ENCODE measurements at places on chromosomes 3 and 15. TPM values are rescaled to one million over a fixed set of nuclear protein-coding genes. Genes with fewer than 3 reads are reported as not detected.
A peak's percentile ranks its signal among the peaks of the same experiment; 100 is the strongest.

The IMPG2 gene
- total RNA-seq = 0.13 TPM

GRCh38 chr3:97778152-97778551 lies 13.6 kb downstream of the ARL6 start:
- H3K27me3 ChIP-seq = no peaks in the 10 kb centered on the region
- H3K4me3 ChIP-seq = no peak overlapping the region
- H3K4me1 ChIP-seq = no peaks in the 10 kb centered on the region
- DNase-seq = no peak

DNA sequence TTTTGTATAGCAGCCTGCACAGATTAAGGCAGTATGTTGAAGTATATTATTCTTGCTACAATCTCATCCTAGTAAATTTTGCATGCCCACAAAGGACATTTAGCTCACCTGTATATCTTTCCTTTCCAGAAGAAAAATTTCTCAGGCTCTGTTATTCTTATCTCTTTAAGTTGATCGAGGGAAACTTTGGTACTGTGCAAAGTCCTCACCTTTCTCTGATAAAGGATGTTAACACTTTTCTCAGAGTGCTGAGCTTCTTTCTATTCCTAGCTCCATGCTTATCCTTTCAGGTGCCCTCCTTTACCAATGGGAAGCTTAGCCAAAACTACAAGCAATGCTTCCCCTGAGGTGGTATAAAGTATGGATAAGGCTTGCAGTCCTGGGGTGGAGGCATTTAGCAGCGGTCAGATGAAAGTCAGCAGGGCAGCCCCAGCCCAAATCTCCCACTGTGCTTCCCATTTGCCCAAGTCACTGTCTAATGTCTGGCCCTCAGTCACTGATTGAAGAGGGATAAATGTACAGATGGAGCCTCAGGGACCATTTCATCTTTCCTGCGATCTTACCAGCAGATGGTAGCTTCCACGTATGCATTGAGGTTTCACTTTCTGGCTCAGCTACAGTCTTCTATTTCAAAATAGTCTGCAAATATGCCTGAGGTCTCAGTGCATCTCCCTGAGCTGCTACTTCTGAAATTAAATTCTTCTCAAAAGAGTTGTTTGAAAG lies 127.8 kb upstream of the P2RY1 start:
- DNase-seq = no peak
- peaks cover 8% of the 10 kb centered on the region for H3K4me1 ChIP-seq
- H3K27me3 ChIP-seq = no peaks in the 10 kb centered on the region
- no peak overlapping the region for H3K4me3 ChIP-seq
- H3K36me3 ChIP-seq = no peaks in the 10 kb centered on the region
- H3K27ac ChIP-seq = no peak overlapping the region

DNA sequence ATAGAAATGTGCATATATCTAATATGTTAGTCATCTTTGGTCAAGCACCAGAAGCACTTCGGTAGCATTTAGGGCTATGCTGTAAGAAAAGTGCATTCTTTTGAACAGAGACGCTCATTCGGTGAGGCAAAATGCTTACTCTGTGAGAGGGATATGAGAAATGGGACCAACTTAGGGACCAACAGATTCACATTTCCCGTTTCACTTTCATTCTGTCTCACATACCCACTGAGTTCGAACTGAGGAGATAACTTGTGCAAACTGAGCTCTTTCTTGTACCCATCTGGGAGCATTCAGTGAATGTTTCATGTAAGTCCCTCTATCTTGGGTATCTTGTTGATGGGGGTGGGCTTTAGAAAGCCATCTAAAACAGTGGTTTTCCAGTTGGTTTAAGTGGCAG lies 135.3 kb downstream of the FEZF2 start:
- H3K27ac ChIP-seq = no peak overlapping the region
- no peaks in the 10 kb centered on the region for H3K4me1 ChIP-seq
- H3K36me3 ChIP-seq = no peaks in the 10 kb centered on the region
- DNase-seq = no peak
- no peaks in the 10 kb centered on the region for H3K27me3 ChIP-seq

DNA sequence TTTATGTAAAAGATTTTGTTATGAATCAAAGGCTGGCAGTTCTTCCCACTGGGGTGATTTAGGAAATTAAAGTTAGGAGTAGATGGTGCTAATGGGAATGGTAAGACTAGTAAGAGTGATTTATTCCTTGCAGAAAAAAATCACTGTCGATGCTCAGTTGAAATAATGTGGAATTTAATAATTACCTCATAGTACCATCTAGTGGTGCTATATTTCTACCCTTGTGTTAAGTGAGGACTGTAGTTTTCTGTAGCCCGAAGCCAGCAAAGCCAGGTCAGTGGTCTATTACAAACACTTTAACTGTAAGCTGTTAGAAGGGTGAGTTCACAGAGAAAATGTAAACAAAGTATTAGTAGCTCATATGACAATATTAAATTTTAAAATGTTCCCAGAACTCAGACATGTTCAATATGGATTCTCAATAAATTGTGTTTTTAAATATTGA lies 39.5 kb upstream of the GOLGA8J start:
- no peak for DNase-seq
- no peak overlapping the region for H3K27ac ChIP-seq
- no peaks in the 10 kb centered on the region for H3K36me3 ChIP-seq
- no peaks in the 10 kb centered on the region for H3K27me3 ChIP-seq
- no peak overlapping the region for H3K4me3 ChIP-seq

- H3K36me3 ChIP-seq = no peaks in the 10 kb centered on the region
- H3K4me3 ChIP-seq = no peak overlapping the region
- no peaks in the 10 kb centered on the region for H3K27me3 ChIP-seq
- no peak overlapping the region for H3K27ac ChIP-seq
- peak; percentile 51 for DNase-seq
These were observed 48.8 kb downstream of the PDE8A start for GRCh38 chr15:85030301-85030929.

GRCh38 chr15:48800811-48801455 lies 9.9 kb downstream of the CEP152 start:
- no peak overlapping the region for H3K4me3 ChIP-seq
- peak overlapping the region; percentile 39 for H3K27ac ChIP-seq
- peaks cover 55% of the 10 kb centered on the region for H3K4me1 ChIP-seq
- no peaks in the 10 kb centered on the region for H3K27me3 ChIP-seq
- DNase-seq = peak; percentile 50

GRCh38 chr3:132713977-132714727 lies 8.1 kb downstream of the NPHP3 start:
- H3K36me3 ChIP-seq = no peaks in the 10 kb centered on the region
- H3K27ac ChIP-seq = no peak overlapping the region
- no peaks in the 10 kb centered on the region for H3K27me3 ChIP-seq
- H3K4me1 ChIP-seq = no peaks in the 10 kb centered on the region
- no peak overlapping the region for H3K4me3 ChIP-seq
- no peak for DNase-seq

The CD86 gene
- not detected for total RNA-seq

The PLCB2 gene
- total RNA-seq = 5.6 TPM

GRCh38 chr15:57221134-57221533 lies 155.2 kb upstream of the CGNL1 start:
- peaks cover 50% of the 10 kb centered on the region for H3K4me1 ChIP-seq
- H3K36me3 ChIP-seq = no peaks in the 10 kb centered on the region
- peak overlapping the region; percentile 77 for H3K27ac ChIP-seq
- peak overlapping the region; percentile 58 for H3K4me3 ChIP-seq
- no peak for DNase-seq
- H3K27me3 ChIP-seq = no peaks in the 10 kb centered on the region

The ANKRD63 gene
- total RNA-seq = 2.5 TPM

GRCh38 chr15:45630917-45631691 lies 3.7 kb upstream of the SQOR start:
- no peaks in the 10 kb centered on the region for H3K27me3 ChIP-seq
- no peaks in the 10 kb centered on the region for H3K36me3 ChIP-seq
- no peak overlapping the region for H3K4me3 ChIP-seq
- H3K4me1 ChIP-seq = no peaks in the 10 kb centered on the region
- no peak for DNase-seq
- no peak overlapping the region for H3K27ac ChIP-seq

The THPO gene
- not detected for total RNA-seq

- H3K27me3 ChIP-seq = no peaks in the 10 kb centered on the region
- no peak overlapping the region for H3K4me3 ChIP-seq
- no peaks in the 10 kb centered on the region for H3K4me1 ChIP-seq
- DNase-seq = no peak
These were observed 379.7 kb downstream of the NAALADL2 start for GRCh38 chr3:175238801-175239200.

DNA sequence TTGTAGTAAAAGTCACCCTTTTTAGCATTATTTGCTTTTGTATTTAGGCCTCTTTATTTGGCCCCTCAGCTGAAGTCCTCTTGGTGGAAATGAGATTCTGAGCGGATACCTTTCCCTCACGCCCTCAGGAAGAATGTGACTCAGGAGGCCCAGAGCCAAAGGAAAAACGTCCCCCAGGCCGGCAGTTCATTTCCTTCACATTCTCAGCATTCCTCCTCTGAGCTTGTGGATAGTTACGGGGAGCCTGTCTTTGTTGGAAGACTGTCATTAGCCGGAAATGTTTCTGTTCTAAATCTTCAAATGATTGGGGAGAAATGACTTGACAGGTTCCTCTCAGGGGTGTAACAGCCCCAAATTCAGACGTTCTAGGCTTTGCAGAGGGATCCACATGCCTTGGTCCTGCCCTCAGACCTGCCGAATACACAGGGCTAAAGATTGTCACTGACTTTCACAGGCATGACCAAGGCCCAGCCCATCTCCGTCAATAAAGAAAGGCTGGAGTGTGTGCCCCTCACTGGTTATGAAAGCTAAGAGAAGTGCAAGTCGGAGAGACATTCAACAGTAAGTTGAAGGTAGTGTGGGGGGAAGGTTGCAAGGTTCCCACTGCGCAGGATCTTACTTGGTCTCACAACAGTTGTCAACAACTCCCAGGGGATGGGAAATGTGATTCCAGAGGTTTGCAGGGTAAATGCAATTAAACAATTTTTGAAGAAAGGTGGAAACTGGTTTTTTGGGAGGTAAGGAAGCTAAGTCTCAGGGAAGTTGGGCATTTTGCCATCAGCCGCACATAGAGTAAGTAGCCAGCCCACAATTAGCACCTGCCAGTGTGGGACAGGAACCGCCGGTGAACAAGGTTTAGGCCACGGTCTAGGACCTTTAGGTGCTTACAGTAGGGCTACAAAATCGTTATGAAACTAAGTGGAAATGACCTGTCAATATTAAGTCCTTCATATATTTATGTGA lies 39.7 kb upstream of the MYZAP start:
- H3K27ac ChIP-seq = peak overlapping the region; percentile 63
- H3K4me3 ChIP-seq = no peak overlapping the region
- DNase-seq = peak; percentile 83
- H3K27me3 ChIP-seq = no peaks in the 10 kb centered on the region
- H3K36me3 ChIP-seq = no peaks in the 10 kb centered on the region
- peaks cover 41% of the 10 kb centered on the region for H3K4me1 ChIP-seq

The FAM81A gene
- not detected for total RNA-seq

DNA sequence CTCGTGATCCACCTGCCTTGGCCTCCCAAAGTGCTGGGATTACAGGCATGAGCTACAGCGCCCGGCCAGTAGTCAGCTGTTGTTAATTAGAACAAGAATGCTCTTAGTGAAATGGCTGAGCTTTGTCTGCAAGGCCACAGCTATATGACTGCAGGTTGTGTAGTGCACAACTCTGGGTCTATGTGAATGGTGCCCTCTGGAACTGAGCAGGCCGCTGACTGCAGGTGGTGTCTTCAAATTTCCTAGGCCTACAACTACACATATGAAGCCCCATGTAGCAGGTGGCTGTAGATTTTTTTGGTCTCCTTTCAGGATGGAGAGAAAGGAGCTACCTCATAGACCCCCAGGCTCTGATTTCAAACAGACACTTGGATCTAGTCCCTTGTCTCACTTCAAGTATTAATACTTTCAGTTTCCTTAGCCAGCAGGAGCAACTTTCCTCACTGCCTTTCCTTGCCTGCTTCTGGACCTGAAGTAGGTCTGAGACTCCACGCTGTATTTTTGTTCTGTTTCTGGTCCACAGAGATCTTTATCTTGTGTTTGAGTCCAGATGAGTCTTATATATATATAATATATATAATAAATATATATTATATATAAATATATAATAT lies 86.9 kb downstream of the C3orf80 start:
- H3K4me3 ChIP-seq = no peak overlapping the region
- no peak for DNase-seq
- no peaks in the 10 kb centered on the region for H3K4me1 ChIP-seq
- H3K36me3 ChIP-seq = no peaks in the 10 kb centered on the region
- no peak overlapping the region for H3K27ac ChIP-seq

- H3K4me1 ChIP-seq = no peaks in the 10 kb centered on the region
- H3K4me3 ChIP-seq = no peak overlapping the region
- no peaks in the 10 kb centered on the region for H3K36me3 ChIP-seq
- no peak for DNase-seq
These were observed 36.5 kb upstream of the UACA start for GRCh38 chr15:70799667-70800450.

The OR5K4 gene
- not detected for total RNA-seq

DNA sequence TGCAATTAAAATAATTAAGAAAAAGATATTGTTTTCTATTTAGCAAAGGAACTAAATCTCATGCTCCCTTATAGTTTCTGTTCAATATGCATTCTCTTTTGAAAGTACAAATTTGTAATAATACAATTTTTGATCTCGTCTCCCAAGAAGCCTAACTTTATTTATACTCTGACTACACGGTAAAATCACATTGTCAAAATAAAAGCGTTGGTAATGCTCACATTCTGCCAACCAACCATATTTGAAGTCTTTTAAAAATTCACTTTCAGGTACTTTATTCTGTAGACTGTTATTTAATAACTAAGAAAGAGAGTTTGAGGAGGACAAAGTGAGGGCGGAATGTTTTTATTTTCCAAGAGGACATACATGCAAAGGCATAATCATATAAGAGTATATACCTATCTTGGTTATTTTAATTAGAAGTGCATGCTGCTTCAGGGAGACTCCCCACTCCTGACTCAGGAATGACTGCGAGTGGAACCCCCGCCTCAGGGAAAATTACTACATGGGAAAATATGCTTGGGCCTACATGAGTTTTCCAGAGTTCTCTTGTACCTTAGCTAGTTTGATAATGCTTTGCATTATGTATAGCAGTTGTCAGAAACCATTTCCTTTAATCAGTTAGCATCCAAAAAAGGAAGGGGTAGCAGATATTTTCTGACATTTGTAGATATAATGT lies 19.3 kb downstream of the MBNL1 start:
- H3K36me3 ChIP-seq = no peaks in the 10 kb centered on the region
- H3K27ac ChIP-seq = no peak overlapping the region
- no peaks in the 10 kb centered on the region for H3K27me3 ChIP-seq
- no peak overlapping the region for H3K4me3 ChIP-seq
- peaks cover 11% of the 10 kb centered on the region for H3K4me1 ChIP-seq

The MAP6D1 gene
- total RNA-seq = 5.0 TPM

The VPS33B gene
- 17.7 TPM for total RNA-seq

The AGBL1 gene
- total RNA-seq = not detected

The KBTBD12 gene
- total RNA-seq = not detected

DNA sequence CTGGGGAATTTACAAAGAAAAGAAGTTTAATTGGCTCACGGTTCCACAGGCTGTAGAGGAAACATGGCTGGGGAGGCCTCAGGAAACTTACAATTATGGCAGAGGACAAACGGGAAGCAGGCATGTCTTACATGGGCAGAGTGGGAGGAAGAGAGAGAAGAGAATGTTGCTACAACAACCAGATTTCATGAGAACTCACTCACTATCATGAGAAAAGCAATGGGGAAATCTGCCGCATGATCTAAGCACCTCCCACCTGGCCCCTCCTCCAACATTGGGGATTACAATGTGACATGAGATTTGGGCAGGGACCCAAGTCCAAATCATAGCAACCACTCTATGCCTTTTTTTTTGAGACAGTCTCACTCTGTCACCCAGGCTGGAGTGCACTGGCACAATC lies 28.8 kb downstream of the PCNP start:
- no peak overlapping the region for H3K27ac ChIP-seq
- H3K4me3 ChIP-seq = no peak overlapping the region
- peak; percentile 19 for DNase-seq
- H3K36me3 ChIP-seq = no peaks in the 10 kb centered on the region
- H3K4me1 ChIP-seq = no peaks in the 10 kb centered on the region

Measured in A673 (cell line).